ENCODE measurements at places on chromosomes 4 and X.
A peak's percentile ranks its signal among the peaks of the same experiment; 100 is the strongest.

GRCh38 chr4:80535551-80535950 is 200.0 kb downstream of the CFAP299 start:
- no peak for DNase-seq

DNA sequence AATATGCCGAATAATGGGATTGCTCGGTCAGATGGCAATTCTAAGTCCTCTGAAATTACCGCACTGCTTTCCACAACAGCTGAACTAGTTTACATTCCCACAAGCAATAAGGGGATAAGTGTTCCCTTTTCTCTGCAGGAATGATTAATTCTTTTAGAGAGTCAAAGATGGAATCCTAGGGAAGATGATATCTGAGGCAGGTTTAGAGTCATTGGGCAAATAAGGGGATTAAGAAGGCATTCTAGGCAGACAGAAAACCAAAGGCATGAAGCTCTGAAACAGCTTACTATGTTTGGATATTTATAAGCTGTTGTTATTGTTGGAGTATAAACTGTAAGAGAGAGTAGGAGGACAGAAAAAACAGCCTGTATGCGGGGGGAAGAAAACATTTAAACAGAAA is 85.7 kb downstream of the TET2 start:
- DNase-seq = no peak

DNA sequence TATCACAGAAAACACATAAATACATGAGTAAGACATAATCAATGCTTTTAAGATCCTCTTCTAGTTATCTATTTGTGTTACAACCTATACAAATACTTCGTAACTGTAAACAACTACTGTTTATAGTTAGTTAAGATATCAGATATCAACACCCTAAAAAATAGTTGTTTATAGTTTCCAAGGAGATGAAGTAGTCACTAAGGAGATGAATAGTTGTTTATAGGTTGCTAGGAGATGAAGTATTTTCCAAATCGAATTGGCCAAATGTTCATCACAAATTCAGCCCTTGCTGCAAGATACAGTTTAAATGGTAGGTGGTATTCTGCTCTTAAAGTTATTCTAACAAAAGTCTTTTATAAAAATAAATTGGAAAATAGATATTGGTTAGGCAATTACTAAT is 618.2 kb upstream of the PCDH10 start:
- DNase-seq = no peak

DNA sequence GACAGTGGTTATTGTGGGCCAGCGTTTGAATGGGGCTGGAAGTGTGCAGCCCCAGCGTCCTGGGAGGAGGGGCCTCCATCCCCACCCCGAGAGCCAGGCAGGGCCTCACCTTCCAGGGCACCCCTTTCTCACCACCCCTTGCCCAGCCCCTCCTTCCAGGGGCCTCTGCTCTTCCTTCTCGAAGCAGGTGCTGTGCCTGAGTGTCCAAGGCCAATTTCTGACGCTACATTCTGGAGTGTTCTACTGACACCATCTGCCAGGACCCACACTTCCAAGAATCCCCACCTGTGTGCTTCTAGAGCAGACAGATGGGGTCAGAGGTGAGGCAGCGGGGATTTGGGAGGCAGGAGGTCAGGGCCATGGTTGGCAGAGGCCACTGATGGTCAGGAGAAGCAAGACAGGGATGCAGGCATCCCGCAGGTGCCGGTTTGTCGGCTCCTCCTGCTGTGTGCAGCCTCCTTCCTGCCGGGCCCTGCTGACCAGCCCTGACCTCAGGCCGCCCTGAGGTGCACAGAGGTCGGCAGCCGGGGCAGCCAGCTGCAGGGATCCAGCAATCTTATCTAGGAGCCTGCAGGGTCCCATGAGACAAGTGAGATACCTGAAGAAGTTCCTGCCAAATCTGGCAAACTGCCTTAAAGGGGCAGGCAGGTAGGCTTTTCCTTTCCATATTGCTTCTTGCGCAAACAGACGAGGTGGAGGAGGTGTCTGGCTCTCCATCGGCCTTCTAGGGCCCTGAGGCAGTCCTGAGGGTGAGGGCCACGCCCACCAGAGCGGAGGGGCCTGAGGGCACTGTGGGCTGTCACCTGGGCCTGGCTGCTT is 18.8 kb downstream of the MSANTD1 start:
- no peak for DNase-seq

DNA sequence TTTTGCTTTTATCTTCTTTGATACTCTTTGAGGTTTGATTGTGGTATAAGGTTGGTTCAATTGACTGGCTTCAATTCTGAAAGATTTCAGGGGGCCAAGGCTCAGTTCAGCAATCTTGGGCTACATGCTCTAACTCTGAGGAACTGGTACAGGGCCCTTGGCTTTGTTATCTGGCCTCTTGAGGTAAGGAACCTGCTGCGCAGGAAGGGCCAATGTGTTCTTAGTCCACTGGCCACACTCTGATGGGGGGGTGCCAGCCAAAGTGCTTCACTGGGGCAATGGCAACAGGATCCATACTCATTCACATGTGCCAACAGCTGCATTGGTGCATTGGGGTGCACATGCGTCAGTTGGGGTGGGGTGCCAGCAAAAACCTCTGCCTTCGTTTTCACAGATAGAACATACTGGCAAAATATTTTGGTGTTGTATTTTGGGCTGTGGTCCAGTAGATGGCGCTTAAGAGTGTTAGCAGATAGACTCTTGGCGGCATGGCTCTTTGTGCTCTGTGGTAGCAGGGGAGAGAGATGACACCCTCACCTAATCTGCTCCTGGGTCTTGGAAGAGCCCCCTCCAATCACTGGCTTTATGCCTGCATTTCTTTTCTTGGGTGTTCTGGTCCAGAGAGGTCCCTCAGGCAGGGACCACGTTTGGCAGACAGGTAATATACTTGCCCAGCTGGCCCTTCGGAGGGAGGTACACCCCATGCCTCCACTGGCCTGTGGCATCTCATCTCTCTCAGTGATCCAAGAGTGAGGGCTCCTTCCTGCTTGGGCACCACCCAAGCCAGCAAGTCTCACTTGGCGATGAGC is 42.9 kb downstream of the NDST3 start:
- DNase-seq = no peak

- DNase-seq = no peak
Observed at GRCh38 chr4:16676230-16676770, 222.1 kb downstream of the LDB2 start.

- DNase-seq = no peak
Observed at GRCh38 chr4:99207911-99208718, 10.9 kb downstream of the ADH6 start.

GRCh38 chr4:164856396-164856795 is 20.6 kb upstream of the APELA start:
- no peak for DNase-seq

GRCh38 chr4:186693159-186693815 is 30.4 kb downstream of the FAT1 start:
- no peak for DNase-seq

DNA sequence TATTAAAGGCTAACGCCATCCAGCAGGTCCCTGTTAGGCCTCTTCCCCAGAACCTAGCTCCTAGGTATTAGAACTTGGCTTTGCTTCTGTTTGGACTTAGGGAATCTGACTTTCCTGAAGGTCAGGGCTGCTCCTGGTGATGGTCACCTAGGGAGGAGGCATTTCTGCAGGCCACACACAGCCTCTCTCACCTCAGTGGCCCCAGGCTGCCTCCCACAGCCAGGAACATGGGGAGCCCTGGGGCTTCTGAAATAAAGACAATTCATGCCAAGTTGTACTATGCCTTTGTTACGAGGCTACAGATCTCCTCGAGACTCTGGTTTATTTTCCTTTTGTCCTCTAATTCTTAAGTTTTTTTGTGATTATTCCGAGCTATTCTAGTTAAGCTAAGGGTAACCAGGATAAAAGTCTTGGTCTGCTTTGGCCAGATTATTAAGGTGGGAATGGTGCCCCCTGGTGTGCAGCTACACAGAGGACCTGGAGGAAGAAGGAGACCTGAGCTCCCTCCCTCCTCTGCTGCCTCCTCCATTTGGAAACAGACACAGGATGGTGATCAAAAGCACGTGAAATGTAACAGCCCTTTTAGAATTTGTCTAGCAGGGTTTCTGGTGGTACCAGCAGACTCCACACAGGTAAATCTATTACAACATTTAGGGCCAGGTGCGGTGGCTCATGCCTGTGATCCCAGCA is 131.0 kb downstream of the DCLK2 start:
- DNase-seq = no peak

DNA sequence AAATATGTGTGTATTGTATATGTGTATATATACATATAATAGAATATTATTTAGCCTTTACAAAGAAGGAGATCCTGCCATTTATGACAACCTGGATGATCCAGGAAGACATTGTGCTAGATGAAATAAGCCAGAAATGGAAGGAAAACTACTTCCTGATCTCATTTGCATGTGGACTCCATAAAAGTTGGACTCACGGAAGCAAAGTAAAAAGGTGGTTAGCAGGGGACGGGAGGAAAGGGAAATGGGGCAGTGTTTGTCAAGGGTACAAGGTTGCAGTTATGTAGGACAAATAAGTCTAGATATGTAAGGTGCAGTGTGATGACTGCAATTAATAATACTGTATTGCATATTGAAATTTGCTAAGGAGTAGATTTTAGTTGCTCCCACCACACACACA is 331.1 kb upstream of the FSTL5 start:
- no peak for DNase-seq

- DNase-seq = no peak
Observed at GRCh38 chr4:3177426-3177825, 71.5 kb upstream of the MSANTD1 start.

GRCh38 chr4:175127314-175127713 is 209.2 kb downstream of the ADAM29 start:
- DNase-seq = no peak

DNA sequence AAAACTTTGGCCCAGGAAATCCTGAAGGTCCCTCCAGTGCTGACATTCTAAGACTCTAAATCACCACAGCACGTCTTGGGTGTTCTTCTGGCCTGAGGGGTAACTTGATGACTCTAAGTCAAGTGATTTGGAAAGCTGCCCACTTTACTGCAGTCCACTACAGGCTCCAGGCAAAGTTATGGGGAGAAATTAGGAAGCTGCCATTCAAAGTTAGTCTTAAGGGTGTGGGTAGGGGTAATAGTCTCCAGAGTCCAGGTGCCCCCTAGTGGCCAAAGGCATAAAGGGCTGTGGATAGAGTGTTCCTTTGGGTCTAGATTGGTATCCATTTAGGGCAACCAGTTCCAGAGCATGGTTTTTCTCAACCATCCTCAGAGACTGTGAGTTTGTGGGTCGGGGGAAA is 38.7 kb upstream of the SLC16A2 start:
- DNase-seq = peak; percentile 2

DNA sequence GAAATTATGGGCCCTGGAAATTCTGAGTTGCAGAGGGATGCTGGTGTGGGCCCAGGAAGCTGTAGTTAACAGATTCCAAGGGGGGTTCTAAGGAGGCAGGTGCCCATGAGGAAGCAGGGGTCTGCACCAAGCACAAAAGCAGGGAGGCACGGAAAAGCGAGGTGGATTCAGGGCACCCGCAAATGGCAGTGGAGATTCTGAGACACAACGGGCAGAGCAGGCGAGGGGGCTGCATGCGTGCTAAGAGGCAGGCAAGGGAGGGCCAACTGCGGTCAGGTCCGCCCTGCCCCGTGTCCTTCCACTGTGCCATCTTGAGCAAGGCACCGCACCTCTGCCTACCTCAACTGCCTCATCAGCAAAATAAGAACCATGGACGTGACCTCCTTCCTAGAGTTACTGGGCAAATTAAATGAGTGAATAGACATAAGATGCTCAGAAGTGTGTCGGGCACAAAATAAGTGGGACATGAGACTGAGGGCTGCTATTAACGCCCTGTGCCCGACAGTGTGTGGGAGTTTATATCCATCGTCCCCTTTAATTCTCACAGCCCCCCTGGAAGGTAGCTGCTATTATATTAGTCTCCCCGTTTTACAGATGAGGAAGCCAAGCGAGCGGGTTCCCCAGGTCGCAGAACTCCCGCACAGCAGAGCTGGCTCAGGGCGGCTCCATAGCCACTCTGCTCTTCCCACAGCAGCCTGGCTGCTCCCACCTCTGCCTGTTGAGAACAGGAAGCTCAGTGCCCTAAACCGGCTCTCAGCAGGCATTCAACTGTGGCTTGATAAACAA is 67.6 kb downstream of the PPP2R2C start:
- no peak for DNase-seq

GRCh38 chr4:76001700-76002099 is 5.6 kb downstream of the CXCL9 start:
- no peak for DNase-seq

DNA sequence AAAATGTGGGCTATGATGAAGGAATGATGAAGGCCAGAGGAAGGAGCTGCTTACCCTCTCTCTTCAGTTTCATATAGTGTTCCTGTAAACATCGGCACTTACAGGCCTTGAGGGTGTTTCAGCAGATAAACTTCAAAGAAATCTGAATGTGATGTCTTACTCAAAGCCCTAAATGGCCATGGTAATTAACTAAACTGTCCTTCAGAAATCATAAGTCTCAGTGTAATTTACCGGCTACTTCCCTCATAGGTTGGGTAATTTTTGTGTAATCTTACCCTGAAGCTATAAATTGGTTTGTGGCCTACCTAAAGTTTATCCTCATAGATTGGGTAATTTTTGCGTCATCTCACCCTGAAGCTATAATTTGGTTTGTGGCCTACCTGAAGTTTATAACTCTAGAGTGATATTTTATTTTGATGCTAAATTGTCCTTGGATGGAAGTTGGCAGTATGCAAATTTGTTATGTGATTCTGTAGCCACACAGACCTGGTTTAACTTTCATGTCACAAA is 2700.3 kb downstream of the ARAP2 start:
- DNase-seq = no peak

GRCh38 chr4:23388699-23389395 is 501.0 kb downstream of the PPARGC1A start:
- DNase-seq = no peak

GRCh38 chr4:70754470-70754869 is 32.7 kb downstream of the RUFY3 start:
- DNase-seq = no peak

GRCh38 chrX:67351411-67351810 is 192.4 kb upstream of the AR start:
- no peak for DNase-seq

DNA sequence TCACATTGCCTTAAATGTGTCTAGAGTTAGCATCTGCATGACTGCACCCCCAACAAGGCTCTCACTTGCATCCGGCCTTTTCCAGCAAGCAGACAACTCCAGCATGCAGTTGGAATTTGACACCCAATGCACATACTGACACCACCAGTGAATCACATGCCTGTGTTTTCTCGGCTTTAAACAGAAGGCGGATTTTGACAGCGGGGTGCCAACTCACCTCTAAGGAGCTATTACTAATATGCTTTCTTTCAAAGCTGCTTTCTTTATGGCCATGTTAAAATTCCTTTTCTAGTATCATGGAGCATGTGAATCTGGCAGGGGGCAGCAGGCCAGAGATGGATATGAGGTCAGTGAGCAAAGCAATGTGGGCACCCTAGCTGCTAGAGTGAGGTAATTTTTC is 78.0 kb upstream of the CLNK start:
- no peak for DNase-seq
